ENCODE measurements at places on chromosomes 12 and 14.

DNA sequence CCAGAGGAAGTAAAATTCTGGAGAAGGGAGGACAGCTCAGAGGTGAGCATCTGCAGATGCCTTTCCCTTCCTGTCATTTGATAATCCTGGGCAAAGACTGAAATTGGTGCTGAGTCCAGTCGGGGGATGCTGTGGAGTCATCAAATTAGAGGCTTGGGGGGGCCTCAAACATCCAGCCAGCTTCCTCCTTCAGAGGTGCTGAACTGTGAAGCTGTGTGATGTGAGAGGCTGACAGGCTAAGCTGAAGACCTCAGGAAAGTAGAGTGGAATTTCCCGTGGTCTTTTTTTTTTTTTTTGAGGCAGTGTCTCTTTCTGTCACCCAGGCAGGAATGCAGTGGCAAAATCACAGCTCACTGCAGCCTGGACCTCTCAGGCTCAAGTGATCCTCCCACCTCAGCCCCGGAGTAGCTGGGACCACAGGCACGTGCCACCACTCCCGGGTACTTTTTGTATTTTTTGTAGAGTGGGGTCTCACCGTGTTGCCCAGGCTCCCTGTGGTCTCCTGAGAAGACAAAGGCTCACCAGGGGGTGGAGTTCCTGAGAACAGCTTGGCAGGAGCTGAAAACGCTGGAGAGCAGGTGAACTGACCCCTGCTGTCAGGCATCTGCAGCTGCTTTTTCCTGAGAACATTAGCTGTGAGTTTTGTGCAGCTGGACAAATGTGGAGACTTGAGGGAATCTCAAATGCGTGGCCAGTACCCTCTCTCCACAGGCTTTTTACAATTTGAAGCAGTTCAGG is 6.1 kb upstream of the TCL1B start:
- no peak for DNase-seq

- no peak for DNase-seq
These were observed 2.1 kb downstream of the TTC6 start for GRCh38 chr14:37597538-37597913.

DNA sequence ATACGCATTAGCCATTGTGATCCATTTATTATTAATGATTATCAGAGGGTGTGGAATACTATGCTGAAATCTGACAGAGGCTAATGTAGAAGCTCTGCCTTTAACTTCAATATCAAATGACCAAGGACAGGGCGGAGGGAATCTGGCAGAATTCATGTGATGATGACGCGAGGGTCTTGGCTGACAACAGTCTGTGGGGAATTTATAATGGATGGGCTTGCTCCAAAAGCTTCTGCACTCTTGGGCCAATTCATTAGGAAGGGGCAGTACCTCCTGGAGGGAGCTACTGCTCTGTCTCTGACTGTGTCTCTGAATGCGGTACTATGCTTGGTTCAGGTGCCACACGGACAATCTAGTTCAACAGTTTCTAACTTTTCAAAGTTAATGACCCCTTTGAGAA is 46.2 kb downstream of the GALNT8 start:
- no peak for DNase-seq

DNA sequence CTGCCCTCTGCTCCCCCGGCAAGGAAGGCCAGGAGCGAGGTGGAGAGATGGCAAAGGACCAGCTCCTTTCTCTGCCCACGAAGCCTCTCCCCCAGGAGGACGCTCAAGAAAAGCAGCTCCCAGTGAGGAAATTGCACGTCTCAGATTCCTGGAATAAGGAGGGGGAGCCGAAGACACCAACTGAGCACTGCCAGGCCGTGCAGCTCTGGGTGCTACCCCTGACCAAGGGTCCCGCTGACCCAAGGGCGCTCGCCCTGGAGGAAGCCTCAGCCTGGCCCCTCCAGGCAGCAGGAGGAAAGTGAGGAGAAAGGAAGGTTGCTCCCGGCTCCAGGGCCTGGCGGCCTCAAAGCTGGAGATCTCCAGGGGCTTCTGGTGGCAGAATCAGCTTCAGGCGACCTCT is 174.1 kb upstream of the SFSWAP start:
- DNase-seq, result no peak

GRCh38 chr14:98786456-98786855 is 485.5 kb downstream of the BCL11B start:
- DNase-seq, result no peak

All from fibroblast of pulmonary artery (primary cell).